Astrocyte (in vitro differentiated cells and primary cell): ENCODE measurements at places on chromosomes 4 and X. TPM values are rescaled to one million over a fixed set of nuclear protein-coding genes. Genes with fewer than 3 reads are reported as not detected.

GRCh38 chr4:101972791-101973190 is 182.3 kb downstream of the BANK1 start:
- H3K27me3 ChIP-seq: no peaks in the 10 kb centered on the region
- H3K36me3 ChIP-seq: no peaks in the 10 kb centered on the region
- H3K4me3 ChIP-seq: no peak overlapping the region
- DNase-seq: no peak
- peaks cover 12% of the 10 kb centered on the region for H3K4me1 ChIP-seq
- no peak overlapping the region for H3K27ac ChIP-seq

- no peak overlapping the region for H3K27ac ChIP-seq
- DNase-seq: peak; percentile 27
- no peaks in the 10 kb centered on the region for H3K36me3 ChIP-seq
- H3K4me3 ChIP-seq: no peak overlapping the region
- H3K4me1 ChIP-seq: peaks cover 20% of the 10 kb centered on the region
These were observed 175.2 kb downstream of the ADGRL3 start for GRCh38 chr4:61375301-61375700.

DNA sequence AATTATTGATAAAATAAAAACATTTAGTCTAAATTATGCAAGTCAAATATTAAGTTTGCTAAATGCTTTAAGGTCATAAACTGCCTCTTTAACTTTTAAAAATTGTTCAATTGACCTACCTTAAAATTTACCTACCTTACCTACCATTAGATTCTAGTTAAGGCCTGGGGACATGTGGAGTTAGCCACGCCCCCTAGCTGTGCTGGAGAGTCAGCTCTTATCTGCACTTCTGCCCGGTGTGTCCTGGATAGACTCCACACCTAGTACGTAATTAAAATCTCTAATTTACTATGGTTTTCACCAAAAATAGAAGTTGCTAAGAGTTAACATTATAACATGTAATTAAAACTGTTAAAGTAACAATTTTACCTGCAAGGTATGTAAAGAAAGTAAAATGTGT is 22.7 kb downstream of the TENM3 start:
- no peak overlapping the region for H3K4me3 ChIP-seq
- H3K27me3 ChIP-seq: no peaks in the 10 kb centered on the region
- no peak overlapping the region for H3K27ac ChIP-seq
- no peak for DNase-seq
- no peaks in the 10 kb centered on the region for H3K4me1 ChIP-seq

DNA sequence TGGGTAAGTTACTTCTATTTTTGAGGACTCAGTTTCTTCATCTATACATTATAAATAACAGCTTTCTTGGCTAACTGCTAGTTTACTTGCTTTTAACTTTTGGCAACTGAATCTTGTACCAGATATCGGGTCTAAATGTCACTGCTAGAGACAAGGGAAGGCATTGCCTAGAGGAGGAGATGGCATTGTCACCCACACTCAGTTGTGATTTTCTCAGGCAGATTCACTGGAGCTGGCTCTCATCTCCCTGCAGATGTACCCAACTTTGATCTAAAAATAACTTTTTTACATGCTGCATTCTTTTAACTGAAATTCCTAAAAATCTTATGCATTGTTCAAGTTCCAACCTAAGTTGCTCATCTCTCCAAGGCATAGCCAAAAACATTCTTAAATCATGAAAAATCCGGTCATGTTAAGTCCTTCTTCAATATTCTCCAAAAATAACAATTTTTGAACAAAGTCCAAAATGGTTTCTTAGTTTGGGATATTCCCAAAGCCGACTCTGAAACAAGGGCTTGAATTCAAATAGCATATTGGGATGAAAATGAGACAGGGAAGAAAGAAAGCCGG is 469.0 kb upstream of the BOD1L1 start:
- H3K27me3 ChIP-seq: no peaks in the 10 kb centered on the region
- H3K4me3 ChIP-seq: no peak overlapping the region
- peak; percentile 72 for DNase-seq
- peak overlapping the region; percentile 26 for H3K27ac ChIP-seq
- H3K4me1 ChIP-seq: peaks cover 4% of the 10 kb centered on the region

DNA sequence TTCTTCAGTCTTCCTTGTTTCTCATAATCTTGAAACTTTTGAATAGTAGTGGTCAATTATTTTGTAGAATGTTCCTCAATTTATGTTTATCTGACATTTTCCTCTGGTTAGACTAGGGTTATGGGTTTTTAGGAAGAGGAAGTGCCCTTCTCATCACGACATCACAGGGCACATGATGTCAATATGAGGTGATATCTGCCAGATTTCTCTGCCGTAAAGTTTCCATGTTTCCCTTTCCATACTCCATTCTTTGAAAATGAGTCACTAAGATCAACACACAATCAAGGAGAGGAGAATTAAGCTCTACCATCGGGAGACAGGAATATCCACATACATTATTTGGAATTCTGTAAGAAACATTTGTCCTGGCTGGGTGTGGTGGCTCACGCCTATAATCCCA is 28.4 kb downstream of the RP2 start:
- no peak overlapping the region for H3K4me3 ChIP-seq
- H3K27me3 ChIP-seq: no peaks in the 10 kb centered on the region
- H3K27ac ChIP-seq: peak overlapping the region; percentile 67
- no peaks in the 10 kb centered on the region for H3K4me1 ChIP-seq
- DNase-seq: peak; percentile 57

- H3K4me1 ChIP-seq: peaks cover 52% of the 10 kb centered on the region
- peaks cover 2% of the 10 kb centered on the region for H3K36me3 ChIP-seq
- H3K27me3 ChIP-seq: no peaks in the 10 kb centered on the region
These were observed 3.3 kb downstream of the KLF3 start for GRCh38 chr4:38667085-38667893.

DNA sequence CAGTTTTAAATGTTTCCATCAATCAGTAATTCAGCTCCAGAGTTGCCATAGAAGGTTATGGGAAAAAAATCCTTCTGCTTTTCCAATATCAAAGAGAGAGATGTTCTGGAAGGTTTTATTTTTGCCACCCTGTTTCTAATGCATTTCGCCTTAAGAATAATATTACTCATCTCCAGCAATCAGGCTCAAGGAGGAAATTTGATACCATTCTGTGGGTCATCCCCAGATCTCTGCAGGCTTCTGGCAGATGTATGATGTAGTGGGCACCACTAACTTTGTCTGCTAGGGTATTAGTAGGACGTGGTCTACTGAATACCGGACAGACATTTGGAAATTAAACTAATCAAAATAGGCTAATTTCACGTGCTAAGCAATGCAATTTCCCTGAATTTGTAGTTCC is 645.4 kb upstream of the TENM3 start:
- no peaks in the 10 kb centered on the region for H3K36me3 ChIP-seq
- no peak overlapping the region for H3K4me3 ChIP-seq
- DNase-seq: peak; percentile 70
- no peaks in the 10 kb centered on the region for H3K4me1 ChIP-seq
- no peak overlapping the region for H3K27ac ChIP-seq

DNA sequence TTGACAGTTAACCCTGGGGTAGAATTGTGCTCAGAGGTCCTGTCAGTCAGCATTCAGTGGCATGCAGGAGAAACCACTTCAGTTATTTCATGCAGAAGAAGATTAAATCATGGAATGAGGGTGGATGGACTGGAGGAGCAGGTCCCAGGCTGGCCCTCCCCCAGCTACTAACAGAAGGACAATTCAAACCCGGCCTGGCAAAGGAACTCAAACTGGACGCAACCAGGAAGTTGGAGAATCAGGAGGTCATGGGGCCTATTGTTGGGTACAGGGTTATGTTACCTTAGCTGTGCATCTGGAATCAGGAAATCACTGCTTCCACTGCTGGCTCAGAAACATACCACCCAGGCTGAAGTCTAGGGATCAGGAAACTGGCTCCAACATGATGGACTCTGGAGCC is 121.4 kb downstream of the GPAT3 start:
- no peak for DNase-seq
- no peaks in the 10 kb centered on the region for H3K4me1 ChIP-seq
- no peaks in the 10 kb centered on the region for H3K27me3 ChIP-seq
- H3K36me3 ChIP-seq: no peaks in the 10 kb centered on the region
- H3K27ac ChIP-seq: no peak overlapping the region

GRCh38 chr4:88720451-88721428 is 23.1 kb upstream of the NAP1L5 start:
- H3K27me3 ChIP-seq: no peaks in the 10 kb centered on the region
- no peaks in the 10 kb centered on the region for H3K36me3 ChIP-seq
- H3K4me1 ChIP-seq: no peaks in the 10 kb centered on the region
- H3K4me3 ChIP-seq: no peak overlapping the region
- H3K27ac ChIP-seq: no peak overlapping the region
- DNase-seq: no peak

- no peaks in the 10 kb centered on the region for H3K36me3 ChIP-seq
- no peak for DNase-seq
- no peak overlapping the region for H3K4me3 ChIP-seq
- no peak overlapping the region for H3K27ac ChIP-seq
These were observed 227.4 kb downstream of the MAPK10 start for GRCh38 chr4:86132468-86132867.

GRCh38 chrX:20481632-20482031 is 214.9 kb upstream of the RPS6KA3 start:
- no peak overlapping the region for H3K27ac ChIP-seq
- no peaks in the 10 kb centered on the region for H3K27me3 ChIP-seq
- no peaks in the 10 kb centered on the region for H3K36me3 ChIP-seq
- no peak for DNase-seq

GRCh38 chr4:137998666-137999429 is 243.3 kb downstream of the SLC7A11 start:
- H3K27ac ChIP-seq: peak overlapping the region; percentile 58
- DNase-seq: peak; percentile 92
- H3K4me3 ChIP-seq: no peak overlapping the region
- no peaks in the 10 kb centered on the region for H3K36me3 ChIP-seq

- H3K4me1 ChIP-seq: no peaks in the 10 kb centered on the region
- H3K27me3 ChIP-seq: no peaks in the 10 kb centered on the region
- no peak overlapping the region for H3K4me3 ChIP-seq
- H3K27ac ChIP-seq: no peak overlapping the region
- H3K36me3 ChIP-seq: no peaks in the 10 kb centered on the region
These were observed 104.9 kb downstream of the FAM13A start for GRCh38 chr4:88952081-88952480.

The CXCL10 gene
- 12.9 and 16.6 TPM in 2 replicates for total RNA-seq

The CXorf65 gene
- total RNA-seq: not detected in 2 replicates

The NPNT gene
- total RNA-seq: 2.5 and 3.1 TPM in 2 replicates

The SPP1 gene
- 153 and 217 TPM in 2 replicates for total RNA-seq

The ADH1A gene
- not detected in 2 replicates for total RNA-seq

The GLUD2 gene
- 0.53 and 0.66 TPM in 2 replicates for total RNA-seq

The DCHS2 gene
- 0.25 and 0.36 TPM in 2 replicates for total RNA-seq

The GLOD5 gene
- total RNA-seq: not detected in 2 replicates

The CYLC1 gene
- total RNA-seq: not detected in 2 replicates
